Natural killer cell (primary cell): ENCODE measurements at places on chromosomes 12 and 14.

- DNase-seq = no peak
Observed at GRCh38 chr14:38046160-38046559, 161.5 kb upstream of the SSTR1 start.

DNA sequence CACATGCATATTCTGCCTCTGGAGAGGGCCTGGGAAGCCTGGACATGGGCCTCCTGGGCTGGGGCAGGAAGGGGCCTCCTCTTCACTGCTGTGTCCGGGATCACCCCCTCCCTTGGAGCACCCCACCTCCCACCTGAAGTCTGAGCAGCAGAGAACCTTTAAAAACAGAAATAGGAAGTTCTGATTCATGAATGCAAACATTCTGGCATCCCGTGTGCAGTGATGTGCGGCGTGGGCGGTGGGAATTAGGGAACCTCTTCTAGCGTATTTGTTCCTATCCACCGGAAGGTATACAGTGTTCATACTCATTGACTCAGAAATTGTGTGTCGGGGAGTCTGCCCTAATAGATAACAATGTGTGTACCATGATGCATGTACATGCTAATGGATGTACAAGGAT is 46.2 kb downstream of the C14orf132 start:
- DNase-seq = no peak

DNA sequence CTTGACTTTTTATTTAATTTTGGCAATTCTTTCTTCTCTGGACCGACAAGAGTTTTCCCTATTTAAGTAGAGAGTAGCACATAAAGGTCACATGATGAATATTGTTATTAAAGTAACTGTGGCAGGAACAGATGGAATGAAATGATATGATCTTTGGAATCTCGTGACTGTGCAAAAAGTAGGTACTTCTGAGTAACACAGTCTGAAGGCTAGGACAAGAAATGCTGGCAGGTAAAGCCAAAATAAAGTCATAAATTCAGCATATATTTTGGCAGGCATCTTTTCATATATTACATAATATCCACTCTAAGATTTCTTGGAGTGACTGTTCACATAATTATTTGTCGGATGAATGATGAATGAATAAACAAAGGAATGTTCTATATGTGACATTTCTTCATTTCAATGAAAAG is 121.4 kb downstream of the EFCAB11 start:
- no peak for DNase-seq

DNA sequence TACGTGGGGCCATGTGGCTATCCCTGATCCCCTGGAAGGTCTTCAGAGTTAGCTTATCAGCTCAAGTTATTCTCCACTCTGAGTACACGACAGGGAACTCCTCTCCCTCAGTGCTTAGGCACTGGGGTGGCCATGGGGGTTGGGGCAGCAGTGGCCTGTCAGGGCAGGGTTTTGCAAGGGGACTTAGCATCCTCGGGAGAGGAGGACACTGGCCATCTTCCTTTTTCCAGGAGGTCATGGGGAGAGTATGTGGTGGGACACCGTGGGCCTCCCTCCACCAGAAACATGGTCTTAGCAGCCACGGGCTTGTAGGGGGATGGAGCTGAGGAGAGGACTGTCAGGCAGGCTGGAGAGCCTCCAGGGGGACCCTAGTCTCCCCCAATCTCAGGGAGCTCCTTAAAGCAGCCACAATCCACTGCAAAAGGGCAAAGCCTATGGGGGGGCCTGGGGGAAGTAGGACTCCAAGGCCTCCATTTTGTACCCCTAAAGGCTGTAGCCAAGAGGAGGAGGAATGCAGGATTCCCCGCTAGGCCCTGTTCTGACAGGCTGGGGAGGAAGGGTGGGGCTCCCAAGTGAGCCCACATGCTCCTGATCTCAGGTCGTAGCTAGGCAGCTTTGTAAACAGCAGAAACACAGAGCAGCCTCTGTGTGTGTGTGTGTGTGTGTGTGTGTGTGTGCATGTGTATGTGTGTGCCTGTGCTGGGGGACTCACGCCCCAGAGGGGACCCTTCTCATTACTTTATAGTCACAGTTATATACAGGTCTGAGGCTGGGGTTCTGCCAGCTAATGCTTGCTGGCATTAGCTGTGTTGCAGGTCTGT is 36.6 kb downstream of the KRT80 start:
- peak; percentile 80 for DNase-seq

- no peak for DNase-seq
Observed at GRCh38 chr14:105398726-105399465, 558 bp downstream of the TEX22 start.

GRCh38 chr12:13177373-13177772 is 19.2 kb upstream of the EMP1 start:
- no peak for DNase-seq

DNA sequence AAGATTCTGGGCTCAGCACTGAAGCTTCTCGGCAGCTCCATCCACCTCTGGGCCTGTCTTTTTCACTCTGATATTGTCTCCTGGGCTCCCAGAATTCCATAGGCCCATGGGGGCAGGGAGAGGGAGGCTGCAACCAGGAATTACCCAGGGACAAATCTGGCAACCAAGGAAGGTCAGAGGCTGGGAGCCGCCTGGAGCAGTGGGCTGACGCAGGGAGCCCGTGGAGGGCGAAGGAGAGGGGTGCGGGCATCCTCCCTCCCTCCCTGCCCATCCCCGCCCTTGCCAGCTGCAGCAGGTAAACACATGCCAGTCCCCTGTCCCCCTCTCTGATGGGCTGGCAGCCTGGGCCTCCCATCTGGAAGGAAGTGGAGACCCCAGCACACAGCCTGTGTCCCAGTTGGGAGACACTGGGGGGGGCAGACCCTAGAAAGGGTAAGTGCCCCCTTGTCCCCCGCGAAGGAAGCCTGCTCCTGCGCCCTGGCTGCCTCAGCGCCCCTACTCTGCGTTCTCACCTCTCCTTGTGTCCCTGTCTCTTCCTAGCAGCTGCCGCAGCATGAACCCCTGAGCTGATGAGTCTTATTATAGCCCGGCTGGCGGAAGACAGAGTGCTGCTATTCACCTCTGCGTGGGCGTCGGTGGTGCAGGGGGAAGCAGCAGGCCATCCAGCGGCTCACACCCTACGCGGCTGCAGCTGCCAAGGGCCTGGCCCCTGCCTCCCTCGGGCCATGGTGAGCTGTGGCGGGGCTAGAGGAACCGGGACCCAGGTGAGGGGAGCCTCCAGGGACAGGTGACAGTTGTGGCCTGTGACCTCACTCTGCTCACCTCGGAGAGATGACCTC is 6.7 kb downstream of the LRTM2 start:
- DNase-seq = no peak

DNA sequence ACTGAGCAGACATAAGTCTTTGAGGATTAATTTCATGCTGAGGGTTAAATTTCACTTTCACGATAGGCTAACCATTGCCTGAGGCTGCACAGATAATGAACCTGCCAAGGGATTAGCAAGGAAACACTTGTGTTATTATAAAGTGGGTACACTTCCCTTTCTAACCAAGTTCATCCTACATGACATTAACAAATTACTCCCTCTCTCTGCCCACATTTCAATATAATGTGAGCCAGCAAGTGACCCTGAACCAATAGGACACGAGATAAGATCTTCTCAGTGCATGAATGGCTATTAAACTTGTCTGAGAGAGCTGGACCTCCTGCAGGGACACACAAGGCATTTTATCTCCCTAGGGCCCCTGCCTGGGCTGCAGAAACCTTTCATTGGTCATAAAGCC is 173.5 kb downstream of the PAX9 start:
- no peak for DNase-seq

DNA sequence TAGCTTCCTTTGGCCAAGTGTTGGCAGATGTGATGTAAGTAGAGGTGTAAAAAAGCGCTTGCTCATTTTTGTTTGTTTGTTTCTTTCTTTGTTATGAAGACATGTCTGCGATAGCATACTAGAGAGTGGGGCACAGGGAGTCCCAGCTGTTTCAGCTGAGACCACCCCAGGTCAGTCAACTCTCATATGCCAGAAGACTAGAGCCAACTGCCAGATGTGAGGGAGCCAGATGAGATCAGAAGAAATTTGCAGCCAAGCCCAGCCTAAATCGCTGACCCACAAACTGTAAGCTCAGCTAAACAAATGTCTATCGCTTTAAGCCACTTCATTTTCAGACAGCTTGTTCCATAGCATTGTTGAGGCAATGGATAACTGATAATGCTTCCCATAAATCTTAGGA is 397.1 kb downstream of the APAF1 start:
- DNase-seq = no peak

DNA sequence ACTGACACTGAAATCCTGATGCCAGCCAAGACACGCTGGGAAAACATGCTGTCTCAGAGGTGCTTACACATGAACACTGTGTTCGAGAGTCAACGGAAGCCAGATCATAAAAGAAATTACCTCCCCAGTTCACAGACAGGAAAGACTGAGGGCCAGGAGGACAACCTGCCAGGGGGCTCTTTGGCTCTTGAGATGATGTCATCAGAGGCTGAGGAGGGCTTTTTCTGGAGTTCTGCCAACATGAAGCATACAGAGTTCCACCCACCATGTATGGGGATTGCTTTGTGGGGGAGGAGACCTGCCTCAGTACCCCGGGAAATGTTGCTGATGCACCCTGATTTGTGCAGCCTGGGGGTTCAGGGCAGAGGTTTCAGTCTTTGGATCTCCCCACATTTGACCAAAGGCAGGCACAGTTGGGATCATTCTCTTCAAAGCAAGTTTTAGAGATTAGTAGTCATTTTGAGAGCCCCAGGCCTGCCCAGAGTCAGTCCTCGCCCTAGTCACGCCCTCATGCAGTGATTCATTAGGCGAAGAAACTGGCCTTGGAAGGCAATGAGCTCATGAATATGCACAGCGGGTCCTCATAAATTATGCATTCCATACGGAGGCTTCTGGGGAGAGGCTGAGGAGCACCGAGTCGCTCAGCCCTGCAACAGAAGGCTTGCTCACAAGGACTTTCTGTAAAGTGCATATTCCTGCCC is 34.9 kb upstream of the EML1 start:
- no peak for DNase-seq

GRCh38 chr14:89368490-89369477 is 48.2 kb downstream of the FOXN3 start:
- no peak for DNase-seq
